ENCODE measurements at places on chromosomes 16 and 17. TPM values are rescaled to one million over a fixed set of nuclear protein-coding genes. Genes with fewer than 3 reads are reported as not detected.

Gene ZNF469
- total RNA-seq, result 0.12 TPM

Gene CIAPIN1
- 96.4 TPM for total RNA-seq

Gene NEUROD2
- total RNA-seq, result not detected

Gene CCL7
- total RNA-seq, result not detected

Gene TPSB2
- total RNA-seq, result 0.17 TPM

Gene KCNAB3
- total RNA-seq, result not detected

Gene HOXB13
- 3.8 TPM for total RNA-seq

Gene PRR14
- total RNA-seq, result 13.6 TPM

Gene ADORA2B
- total RNA-seq, result 29.3 TPM

Gene SOX9
- 13.9 TPM for total RNA-seq

Gene SYNGR3
- total RNA-seq, result 3.4 TPM

Gene BCAR1
- total RNA-seq, result 19.6 TPM

Gene CDH16
- total RNA-seq, result not detected

Gene CLEC18C
- not detected for total RNA-seq

Gene ZNF207
- 203 TPM for total RNA-seq

Gene AMDHD2
- total RNA-seq, result 15.8 TPM

Gene FZD2
- 6.2 TPM for total RNA-seq

Gene KCNH6
- not detected for total RNA-seq

Gene CLEC18B
- 2.0 TPM for total RNA-seq

Gene DOK4
- 25.4 TPM for total RNA-seq

Gene NPIPA3
- total RNA-seq, result not detected

Gene TMEM235
- not detected for total RNA-seq

Gene SOST
- 4.2 TPM for total RNA-seq

Gene OR1D2
- total RNA-seq, result not detected

Gene SLC5A11
- total RNA-seq, result 0.50 TPM

Gene NUDT21
- total RNA-seq, result 147 TPM

Gene HP
- not detected for total RNA-seq

Gene BLTP2
- total RNA-seq, result 66.0 TPM

Gene CPPED1
- 9.5 TPM for total RNA-seq

Gene RNF112
- total RNA-seq, result 1.4 TPM

Gene NUDT7
- 7.1 TPM for total RNA-seq

Gene C16orf95
- 13.4 TPM for total RNA-seq

Gene MFSD6L
- total RNA-seq, result not detected

Gene KRT20
- not detected for total RNA-seq

Gene UBFD1
- 112 TPM for total RNA-seq

Gene CSH2
- total RNA-seq, result not detected

Gene SLC5A2
- not detected for total RNA-seq

Gene TRIM16
- total RNA-seq, result 193 TPM

Gene PPL
- 0.10 TPM for total RNA-seq

Gene SLC25A19
- 6.8 TPM for total RNA-seq

Gene HSD17B2
- 1.1 TPM for total RNA-seq

Gene NOXO1
- total RNA-seq, result not detected

Gene TLCD3B
- 0.04 TPM for total RNA-seq

Gene NPIPB9
- 0.46 TPM for total RNA-seq

Gene SMIM36
- not detected for total RNA-seq

Gene LPO
- total RNA-seq, result not detected
